Retinal pigment epithelial cell (primary cell): ENCODE measurements at places on chromosomes 12 and 14.
A peak's percentile ranks its signal among the peaks of the same experiment; 100 is the strongest.

GRCh38 chr12:92394895-92395294, 249.2 kb upstream of the BTG1 start:
- no peak for DNase-seq

DNA sequence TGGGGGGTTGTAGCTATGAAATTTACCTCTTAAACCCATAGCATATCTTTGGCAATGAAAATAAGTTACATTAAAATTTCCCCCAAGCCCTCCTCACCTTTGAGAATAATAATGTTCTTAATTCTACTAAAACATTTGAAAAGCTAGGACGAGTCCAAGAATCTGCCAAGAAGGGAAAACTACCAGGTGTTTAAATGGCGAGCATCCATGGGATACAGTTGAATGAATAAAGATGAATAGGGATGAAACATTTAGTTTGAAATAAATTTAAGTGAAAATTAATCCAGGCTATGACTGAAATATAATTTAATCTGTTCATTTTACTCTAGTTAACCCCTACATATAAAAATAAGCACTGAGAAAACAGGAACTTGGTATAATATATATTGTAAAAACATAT, 536.7 kb downstream of the FLRT2 start:
- no peak for DNase-seq

DNA sequence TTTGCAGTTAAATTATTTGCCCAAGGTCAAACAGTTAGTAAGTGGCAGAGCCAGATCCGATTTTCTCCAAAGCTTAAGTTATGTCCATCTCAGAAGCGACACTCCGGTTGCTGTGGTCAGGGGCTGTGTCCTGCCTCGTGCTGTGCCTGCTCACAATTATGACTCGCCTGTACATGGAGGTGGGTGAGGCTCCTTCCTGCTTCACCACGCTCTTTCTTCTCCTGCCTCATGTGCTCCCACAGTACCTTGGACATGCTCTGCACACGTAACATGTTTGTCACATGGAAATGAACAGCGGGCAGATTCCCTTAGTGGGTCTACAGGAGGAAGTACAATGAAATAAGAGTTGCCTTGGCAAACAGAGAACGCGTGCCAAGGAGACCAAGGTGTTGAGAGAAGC, 62.2 kb upstream of the CCND2 start:
- no peak for DNase-seq

- DNase-seq = peak; percentile 9
Measured at GRCh38 chr12:86914721-86915120, 658.5 kb upstream of the MGAT4C start.

DNA sequence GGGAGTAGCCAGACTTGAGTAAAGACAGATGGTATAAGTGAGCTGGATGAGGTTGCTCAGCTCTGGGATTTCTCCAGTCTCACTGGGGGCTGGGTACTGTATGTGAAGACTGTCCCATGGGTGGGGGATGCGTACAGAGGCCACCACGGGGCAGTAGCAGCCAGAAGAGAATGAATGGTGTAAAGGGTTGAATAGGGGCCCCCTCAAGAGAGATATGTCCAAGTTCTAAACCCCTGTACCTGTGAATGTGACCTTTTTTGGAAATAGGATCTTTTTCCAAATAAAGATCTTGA, 21.8 kb upstream of the BCDIN3D start:
- DNase-seq = no peak

GRCh38 chr14:52002542-52002941, 13.2 kb downstream of the RTRAF start:
- no peak for DNase-seq

DNA sequence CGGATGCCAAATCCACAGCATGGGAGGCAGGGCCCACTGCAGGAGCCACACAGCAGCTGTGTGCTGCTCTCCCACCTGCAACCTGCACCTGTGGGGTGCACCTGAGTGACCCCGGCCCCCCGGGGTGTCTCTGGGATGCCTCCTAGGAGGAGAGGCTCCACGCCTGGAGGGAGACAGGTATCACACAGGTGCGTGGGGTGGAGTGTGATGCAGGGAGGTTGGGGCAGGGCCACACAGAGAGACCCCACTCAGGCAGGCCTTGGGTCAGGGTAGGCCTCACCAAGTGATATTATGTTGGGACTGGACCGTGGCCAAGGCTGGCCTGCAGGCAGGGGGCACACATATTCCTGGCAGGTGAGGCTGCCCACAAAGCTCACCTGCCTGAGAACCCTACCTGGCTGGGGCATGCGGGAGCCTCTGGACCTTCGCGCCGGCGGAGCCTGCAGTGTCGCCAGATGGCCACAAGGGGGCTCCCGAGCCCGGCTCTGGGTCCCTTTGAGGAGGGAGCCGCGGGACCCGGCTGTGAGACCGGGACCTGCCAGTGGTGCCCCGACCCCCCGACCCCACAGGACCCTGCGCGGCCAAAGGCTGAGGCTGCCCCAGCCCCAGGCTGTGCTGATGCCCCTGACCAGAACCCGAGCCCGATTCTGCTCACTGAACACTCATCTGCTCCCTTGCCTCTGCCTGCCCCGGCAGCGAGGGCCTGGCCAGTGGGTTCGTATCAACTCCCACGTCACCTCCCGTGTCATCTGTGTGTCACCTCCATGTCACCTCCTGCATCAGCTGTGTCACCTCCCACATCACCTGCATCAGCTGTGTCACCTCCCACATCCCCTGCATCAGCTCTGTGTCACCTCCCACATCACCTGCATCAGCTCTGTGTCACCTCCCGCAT, 11.4 kb downstream of the TMEM121 start:
- no peak for DNase-seq

DNA sequence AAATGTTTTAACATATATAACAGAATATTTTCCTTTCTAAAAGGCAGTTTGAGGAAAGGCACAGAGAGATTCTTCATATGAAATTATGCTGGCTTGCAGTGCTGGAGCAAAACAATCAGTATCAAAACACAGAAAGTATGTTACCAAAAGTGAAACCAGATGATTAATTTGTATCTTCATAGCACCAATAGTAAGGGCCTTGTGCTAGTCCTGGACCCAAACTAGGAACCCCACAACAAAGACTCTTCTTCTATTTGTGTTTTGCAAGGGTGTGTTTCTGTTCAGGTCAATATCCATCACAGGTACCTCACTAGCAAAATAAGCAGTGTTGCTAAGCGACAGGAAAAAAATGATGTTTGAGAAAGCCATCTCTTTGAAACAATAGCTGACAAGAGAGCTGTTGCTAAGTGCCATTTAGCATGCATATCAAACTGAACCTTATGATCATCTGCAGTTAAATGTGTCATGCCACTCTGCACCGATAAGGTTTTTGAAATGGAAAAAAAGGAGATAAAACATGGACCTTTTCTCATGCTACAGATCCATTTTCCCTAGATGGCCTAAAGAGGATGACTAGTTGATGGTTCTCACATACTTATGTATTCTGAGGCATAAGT, 196.2 kb upstream of the ALG10 start:
- no peak for DNase-seq

- DNase-seq = peak; percentile 55
Measured at GRCh38 chr14:98754343-98755020, 517.5 kb downstream of the BCL11B start.

DNA sequence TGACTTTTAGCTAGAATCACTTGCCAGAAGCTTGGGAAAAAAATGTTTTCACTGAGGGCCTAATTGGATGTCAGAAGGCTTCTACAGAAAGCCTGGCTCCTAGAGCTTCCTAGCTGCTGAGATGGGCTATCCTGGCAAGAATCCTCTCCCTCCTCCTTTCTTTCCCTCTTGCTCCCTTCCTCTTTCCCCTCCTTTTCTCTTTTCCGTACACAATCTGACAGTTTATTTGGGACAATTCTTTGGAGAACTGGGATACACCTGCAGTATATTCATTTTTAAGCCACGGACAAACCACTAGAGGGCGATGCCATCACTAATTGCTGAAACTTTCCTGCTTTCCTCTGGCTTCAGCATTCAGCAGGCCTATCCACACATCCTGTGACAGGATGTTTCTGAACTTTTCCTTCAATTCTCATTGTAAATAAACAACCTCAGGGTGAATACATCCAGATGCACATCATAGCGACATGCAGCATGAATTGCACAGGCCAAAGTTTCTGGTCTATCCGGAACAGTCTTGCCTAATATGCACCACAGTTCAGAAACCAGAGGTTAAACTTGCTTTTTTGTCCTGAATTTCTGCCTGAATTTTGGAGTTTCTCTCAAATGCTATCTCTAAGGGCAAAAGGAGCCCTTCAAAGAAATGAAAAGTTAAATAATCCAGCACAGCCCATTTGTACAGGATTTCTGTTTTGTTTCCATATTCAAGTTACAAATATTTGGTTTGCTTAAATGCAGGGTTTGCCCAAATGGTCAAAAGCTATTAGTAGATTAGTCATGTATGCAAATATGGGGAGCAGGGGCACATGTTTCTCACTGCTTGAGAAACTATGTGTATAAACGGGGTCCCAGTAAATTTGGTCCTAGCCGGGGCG, 142.8 kb downstream of the PAWR start:
- DNase-seq = peak; percentile 56

GRCh38 chr12:26425587-26426260, 230.4 kb downstream of the SSPN start:
- no peak for DNase-seq

DNA sequence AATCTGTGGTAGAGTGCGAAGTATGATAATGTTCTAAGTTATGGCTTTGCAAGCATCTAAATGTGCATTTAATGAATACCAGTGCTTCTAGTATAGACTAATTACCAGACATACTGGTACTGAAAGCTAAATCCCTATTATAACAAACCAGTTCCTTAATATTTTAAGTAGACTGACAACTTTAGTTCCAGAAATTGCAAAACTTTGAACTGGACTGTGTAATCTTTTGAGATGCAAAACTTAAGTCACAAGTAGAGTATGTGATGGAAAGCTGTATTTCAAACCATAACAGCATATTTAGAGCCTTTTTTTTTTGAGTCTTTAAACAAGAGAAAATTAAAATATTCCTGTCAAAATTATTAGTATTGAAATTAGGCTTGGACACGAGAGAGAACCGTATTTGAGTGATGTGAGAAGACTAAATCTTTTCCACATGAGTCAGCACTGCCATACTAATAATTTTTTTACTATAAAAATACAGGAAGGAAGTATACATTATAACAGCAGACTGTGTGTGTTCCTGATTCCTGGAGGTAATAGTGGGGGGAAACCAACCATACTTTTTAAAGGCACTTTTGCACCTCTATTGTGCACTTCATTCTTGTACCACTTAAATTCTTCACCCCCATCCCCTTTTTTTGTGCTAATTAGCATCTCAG, 45.5 kb downstream of the PPM1A start:
- DNase-seq = peak; percentile 31

DNA sequence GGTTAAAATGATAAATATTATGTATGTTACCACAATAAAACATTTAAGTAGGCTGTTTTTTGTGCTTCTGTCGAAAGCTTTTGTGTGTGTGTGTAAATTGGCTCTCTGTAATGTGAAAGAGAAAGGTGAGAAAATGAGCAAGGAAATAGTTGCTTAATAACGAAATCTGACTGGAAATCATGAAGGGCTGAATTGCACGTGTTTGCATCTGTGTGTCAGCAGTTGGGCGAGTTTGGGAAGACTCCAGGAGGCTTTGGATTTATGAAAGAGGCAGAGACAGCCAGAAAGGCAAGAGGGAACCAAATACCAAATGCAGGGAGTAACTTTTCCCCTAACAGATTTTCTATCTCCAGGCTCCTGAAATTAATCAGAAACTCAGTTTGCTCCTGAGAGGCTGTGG, 47.2 kb upstream of the PLEKHG3 start:
- DNase-seq = no peak

GRCh38 chr12:108935159-108935763, 55.4 kb downstream of the DAO start:
- DNase-seq = no peak

GRCh38 chr14:102644523-102644922, 52.1 kb downstream of the RCOR1 start:
- DNase-seq = no peak

DNA sequence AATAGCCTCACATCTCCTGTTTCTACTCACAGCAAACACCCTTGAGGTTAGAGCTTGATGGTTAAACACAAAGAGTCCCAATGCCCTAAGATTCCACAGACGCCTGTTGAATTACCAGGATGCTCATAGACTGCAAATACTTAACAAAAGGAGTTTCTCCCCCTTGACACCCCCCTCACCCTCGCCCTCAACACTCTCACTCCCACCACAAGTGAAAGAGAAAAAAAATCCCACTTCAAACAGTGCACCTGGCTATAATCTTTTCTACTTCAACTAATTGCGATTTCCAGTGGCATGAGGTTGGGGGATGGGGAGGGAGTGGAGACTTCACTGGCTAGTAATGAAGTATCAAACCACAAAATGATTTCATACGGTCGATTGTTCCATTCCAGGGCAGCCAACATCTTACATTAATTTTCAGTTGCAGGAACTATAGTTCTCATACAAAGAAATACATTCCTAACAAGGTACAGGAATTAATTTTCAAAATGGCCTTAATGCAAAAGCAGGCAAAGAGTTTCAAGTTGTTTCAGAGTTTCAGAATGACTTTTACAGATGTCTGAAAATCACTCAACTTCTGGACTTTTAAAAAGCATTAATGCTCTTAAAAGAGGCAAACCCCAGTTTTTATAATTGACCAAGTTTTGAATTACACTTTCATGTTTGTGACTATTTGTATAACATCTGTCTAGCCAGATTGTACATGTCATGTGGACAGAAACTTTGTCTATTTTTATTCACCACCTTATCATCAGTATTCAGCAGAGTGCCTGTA, 390.7 kb downstream of the C12orf75 start:
- no peak for DNase-seq

- no peak for DNase-seq
Measured at GRCh38 chr12:90216815-90217214, 508.2 kb upstream of the ATP2B1 start.

- no peak for DNase-seq
Measured at GRCh38 chr12:104740668-104741067, 217.4 kb downstream of the SLC41A2 start.

DNA sequence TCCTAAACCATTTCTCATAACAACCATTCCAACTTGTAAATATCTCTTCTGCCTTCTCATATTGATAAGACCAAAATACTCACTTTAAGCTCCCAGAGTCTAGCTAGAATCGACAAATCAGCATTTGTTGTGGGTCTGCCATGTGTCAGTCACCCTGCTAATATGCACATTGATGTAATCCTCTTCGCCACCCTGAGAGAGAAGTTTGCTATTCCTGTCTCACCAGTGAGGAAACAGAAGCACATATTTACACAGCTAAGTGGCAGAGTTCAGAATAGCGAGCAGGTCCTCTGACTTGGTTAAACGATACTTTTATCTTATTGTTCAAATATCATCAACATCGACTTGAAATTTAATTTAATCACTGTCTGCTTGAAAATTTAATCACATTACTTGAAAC, 142.1 kb downstream of the ANO4 start:
- DNase-seq = no peak

- DNase-seq = no peak
Measured at GRCh38 chr12:75870878-75871277, 160.7 kb downstream of the PHLDA1 start.

DNA sequence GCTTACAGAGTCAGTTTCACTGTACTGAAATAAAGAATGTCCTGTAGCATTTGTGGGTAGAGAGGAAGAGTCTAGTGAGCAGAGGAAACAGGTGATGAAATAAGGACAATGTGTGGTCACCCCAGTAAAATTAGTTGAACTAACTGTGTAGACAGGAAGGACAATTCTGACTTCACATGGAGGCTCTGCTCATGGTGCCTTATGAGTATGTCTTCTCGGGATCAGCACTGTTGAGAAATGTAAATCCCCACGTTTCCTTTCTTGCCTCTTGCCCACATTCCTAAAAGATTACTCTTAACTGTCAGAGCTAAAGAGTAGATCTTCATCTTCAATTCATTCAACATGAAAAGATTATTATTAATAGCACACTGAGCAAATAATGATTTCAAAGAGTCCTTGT, 113.2 kb upstream of the FLRT2 start:
- peak; percentile 65 for DNase-seq
